ENCODE measurements at places on chromosomes 1 and 21. TPM values are rescaled to one million over a fixed set of nuclear protein-coding genes. Genes with fewer than 3 reads are reported as not detected.

Gene VSIG8
- not detected for total RNA-seq

- DNase-seq = no peak
Observed at GRCh38 chr21:27764056-27764455, 797.2 kb upstream of the ADAMTS5 start.

DNA sequence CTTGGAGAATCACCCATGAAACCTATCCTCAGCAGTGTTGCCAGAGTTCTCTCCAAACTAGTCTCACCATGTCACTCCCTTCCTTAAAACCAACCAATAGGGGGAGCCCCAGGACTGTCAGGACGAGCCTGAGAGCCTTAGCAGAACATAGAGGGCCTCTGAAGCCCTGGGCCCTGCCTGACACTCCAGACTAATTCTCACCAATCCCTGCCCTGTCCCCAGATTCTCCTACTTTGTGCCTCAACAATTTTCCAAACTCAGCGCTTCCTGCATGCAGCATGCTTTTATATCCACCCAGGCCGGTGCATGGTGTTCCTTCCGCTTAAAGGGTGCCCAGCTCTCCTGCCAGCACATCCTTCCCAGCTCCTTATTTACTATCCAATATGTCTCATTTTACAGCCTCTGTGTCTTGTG, 42.7 kb downstream of the HSD3B1 start:
- peak; percentile 55 for DNase-seq

- DNase-seq = no peak
Observed at GRCh38 chr21:46560568-46561444, 44.1 kb downstream of the S100B start.

GRCh38 chr1:70961374-70961975, 86.1 kb downstream of the PTGER3 start:
- DNase-seq = no peak
